Activated effector memory CD4-positive, alpha-beta T cell treated with Interleukin-2 at 50 U/mL for 16 hours (primary cell): ENCODE measurements at places on chromosomes 6 and 20.

- no peak for DNase-seq
These were observed 49.9 kb upstream of the QKI start for GRCh38 chr6:163364641-163365040.

GRCh38 chr6:142384519-142385254 is 82.9 kb downstream of the ADGRG6 start:
- DNase-seq = no peak

GRCh38 chr20:34403908-34404307 is 40.8 kb downstream of the ITCH start:
- DNase-seq = no peak

DNA sequence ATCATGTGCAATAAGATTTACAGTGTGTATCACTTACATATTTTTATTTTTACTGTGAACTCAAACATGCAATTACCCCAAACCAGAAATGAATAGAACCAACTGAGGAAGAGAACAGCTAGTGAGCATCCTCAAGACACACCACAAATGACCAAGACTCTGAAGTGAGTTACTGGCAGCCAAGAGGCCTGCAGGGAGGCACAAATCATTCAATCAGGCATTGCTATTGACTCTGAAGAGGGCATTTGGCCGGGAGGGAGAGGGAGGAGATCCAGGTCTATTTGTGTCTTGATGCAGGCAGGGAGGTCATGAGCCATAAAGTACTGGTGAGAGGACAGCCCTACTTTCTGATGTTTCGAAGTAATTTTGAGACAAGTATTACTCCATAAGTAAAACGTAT is 257.7 kb downstream of the BCKDHB start:
- DNase-seq = no peak

DNA sequence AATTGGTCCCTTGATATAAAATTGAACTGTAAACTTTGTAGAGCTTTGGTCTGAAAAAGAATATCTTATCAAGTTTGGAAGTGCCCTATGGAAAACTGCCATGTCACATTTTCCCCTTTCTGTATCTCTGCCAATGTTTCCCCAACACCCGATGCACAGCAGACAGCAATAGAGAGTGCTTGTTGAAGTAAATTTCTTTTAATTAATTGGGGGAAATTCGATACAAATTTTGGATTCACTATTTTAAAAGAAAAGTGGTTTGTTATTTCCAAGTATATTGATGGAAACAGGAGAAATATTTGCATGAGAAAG is 208.1 kb downstream of the OGFRL1 start:
- no peak for DNase-seq

DNA sequence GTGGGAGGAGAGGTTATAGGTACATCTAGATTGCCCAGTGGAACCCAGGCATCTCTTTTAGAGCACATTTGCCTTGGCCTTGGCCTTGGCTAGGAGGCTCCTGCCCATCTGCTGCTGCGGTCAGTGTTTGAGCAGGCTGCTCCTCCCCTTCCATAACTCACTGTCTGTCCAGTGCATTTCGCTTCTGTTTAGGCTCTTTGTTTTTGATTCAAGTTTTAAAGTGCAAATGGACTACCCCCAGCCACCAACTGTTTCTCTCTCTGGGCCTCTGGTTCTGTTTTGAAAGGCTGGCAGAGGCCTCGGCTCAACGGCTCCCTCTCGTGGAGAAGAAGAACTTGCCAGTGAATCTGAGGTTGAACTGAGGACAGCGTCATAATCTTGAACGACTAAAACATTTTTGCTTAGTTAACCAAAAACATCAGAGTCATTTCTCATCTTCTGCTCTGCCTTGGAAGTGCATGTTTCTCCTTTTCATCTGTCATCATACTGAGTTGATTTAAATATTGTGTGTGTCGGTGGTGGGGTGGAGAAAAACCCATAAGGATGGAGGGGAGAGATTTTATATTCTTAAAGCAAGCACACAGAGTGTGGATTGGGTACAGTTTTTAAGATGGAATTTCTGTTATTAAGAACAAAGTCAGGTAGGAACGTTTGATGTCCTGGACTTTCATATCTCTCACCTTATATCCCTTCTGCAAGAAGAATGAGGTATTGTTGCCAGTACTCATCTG is 171.4 kb downstream of the DTNBP1 start:
- peak; percentile 41 for DNase-seq

DNA sequence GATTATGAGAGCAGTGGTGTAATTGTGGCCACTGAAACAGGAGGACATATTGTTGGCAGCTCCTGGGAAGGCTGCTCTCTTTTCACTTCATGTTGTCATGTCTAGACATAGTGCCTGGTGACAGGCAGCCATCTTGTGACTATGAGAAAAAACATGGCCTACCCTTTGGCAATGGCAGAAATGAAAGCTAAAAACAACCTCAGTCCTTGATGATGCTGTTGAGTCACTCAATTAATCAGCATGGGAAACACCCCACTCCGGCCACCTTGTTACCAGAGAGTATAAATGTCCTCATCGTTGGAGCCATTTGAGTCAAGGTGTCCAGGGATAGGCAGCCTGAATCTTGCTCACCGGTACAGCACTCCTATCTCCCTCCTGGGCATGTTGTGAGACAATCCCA is 31.2 kb upstream of the HMGA1 start:
- no peak for DNase-seq

DNA sequence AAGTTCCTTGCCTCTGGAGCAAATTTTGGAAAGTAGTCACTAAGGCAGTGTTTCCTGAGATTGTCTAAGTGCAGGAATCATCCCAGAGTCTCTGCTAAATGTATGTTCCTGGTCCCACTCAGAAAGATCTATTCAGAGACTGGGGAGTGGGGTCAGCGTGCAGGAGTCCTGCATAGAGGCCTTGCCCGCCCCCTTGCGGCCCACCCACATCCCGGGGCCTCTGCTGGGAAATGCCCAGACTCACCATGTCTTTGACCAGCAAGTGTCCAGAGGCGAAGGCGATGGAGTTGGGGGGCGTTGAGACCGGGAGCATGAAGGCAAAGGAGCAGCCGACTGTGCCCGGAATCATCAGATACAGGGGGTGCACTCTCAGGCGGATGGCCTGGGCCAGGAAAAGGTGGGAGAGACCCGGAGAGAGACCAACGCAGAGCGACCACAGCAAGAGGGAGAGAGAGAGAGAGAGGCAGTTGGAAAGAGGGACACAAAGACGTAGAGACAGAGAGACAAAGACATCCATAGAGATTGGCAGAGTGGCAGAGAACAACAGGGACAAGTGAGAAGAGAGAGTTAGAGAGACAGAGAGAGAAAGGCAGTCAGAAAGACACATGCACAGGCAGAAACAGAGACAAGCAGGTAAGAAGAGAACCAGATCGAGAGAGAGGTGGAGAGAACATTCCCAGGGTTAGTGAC is 12.9 kb upstream of the OCSTAMP start:
- no peak for DNase-seq

DNA sequence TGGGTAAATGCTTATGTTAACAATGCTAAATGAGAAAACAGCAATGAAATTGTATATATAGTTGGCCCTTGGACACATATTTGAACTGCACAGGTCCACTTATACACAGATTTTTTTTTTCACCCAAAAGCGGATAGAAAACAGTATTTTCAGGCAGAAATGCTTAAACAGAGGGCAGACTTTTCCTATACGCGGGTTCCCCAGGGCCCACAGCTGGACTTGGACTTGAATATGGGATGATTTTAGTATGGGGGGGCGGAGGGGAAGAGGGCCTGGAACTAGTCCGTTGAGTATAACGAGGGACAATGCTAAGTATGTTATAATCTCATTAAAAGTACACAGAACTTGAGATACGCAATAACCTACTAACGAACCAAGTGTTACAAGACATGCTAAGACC is 1.1 kb upstream of the PRSS35 start:
- no peak for DNase-seq

DNA sequence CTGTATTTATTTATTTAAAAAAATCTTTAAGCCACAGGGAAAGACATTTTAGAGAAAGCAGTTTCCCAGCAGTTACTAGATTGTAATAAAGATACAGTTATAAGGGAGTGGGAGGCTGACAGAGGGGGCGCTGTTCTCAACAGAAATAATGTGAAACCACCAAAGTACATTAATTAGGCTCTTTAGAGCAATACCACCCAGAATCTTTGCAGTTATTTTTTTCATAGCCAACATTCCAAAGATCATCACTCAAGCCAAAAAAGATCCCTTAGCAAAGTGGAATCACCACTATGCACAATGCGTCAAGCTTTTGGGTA is 331.3 kb upstream of the DEFB112 start:
- no peak for DNase-seq

DNA sequence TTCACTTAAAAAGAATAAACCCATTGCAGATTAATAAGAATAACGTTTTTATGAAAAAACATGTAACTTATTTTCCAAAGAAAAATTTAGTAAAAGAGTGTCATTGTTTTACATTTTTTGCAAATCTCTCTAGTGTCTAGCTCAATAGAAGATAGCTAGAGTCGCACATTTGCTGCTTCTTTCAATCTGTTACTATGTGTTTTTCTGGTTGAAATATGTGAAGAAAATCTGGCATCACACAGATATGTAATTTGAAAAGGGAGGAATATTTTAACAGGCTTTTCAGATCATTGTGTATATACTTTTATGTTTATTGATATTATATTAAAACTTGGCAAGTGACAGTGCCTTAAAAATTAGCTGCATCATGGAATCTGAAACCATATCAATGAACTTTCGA is 9.1 kb downstream of the CCN6 start:
- DNase-seq = no peak

- DNase-seq = no peak
These were observed 182.8 kb downstream of the GRM1 start for GRCh38 chr6:146211646-146212045.

GRCh38 chr6:111844921-111845320 is 28.3 kb downstream of the FYN start:
- no peak for DNase-seq

DNA sequence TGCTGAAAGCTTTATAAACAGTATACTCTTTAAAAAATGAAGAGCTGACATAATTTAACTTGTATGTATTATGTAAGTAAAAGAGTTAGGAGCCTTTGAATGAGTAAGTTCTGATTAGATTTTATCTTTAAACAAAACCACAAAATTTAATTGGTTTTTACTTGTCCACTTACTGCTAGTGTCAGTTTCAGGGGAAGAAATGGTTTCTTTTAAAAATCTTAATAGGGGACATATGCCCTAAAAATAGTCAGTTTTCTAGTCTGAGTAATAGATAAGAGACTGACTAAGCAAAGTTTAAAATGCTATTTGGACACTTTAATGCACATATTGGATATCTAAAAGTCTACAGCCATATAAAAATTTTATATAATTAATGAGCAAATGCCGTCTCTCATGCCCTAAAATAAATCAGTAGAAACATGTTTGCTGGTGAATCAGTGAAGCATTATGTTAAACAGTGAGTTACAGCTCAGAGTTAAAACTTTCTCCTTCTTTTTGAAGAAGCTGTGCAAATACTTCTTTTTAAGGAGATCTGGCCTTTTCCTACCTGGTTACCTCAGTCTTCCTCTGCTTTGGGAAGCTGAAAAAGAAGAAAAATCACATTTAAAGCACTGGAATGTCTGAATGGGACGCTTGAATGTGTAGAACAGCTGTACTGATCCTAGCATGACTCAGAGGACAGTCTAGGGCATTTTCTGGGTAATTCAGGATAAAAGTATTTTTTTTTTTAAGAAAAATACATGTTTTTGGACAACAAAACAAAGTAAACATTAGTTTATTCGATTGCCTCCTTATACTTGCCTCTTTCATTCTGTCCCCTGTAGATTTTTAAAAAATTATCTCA is 55.3 kb downstream of the CDH26 start:
- DNase-seq = no peak

DNA sequence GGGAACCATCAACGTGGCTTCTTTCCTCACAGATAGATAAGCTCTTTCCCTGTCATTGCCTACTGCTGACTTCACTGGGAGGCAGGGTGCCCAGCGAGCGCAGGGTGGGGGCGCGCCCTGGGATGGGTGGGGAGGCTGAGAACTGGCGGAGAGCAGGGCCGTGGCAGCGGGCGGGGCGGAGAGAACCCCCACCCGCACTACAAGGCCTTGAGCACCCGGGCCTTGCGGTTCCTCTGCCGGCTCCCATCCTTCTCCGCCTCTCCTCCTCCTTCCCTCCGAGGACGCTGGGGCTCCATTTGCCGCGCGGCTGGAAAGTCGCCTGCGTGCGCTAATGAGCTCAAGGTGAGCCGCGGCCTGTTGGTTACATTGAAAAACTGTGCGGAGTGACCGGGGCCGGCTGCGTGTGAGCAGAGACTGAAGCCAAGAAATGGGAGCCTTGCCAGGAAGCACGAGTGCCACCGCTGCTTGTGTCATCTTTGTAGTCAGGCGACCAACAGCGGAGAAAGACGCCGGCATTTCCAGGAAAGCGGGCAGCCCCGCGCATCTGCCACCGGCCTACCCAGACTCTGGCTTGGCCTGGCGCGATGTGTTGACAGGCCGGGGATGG is 963.5 kb upstream of the SLC35B3 start:
- no peak for DNase-seq

DNA sequence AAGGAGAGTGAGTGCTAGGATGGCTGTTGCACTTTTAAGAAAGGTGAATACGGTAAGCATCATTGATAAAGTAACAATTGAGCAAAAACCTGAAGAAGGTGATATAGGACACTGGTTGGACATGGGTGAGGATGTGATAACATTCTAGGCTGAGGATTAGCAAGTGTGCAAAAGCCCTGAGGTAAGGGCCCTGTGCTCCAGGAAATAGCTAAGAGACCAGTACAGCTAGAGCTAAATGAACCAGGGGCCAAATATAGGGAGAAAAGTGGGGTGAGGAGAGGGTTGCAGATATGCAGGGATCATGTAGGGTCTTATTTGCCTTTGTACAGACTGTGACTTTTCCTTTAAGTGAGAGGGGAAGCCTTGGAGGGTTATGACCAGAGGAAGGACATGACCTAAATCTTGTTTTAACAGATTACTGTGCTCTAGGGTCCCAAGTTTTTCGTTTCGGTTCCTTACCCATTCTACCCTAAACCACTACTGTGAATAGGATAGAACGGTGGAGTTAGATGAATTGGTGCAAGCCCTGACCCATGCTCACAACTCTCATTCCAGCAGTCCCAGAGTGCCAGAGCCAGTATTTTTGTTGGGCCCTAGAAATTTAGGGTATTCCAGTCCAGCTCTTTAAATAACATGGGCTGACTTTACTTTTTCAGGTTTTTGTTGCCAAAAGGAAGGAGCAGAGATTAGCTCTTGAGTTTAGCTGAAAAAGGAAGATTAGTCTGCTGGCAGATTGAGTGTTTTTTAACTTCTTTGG is 10.7 kb downstream of the MAPK14 start:
- DNase-seq = no peak

- DNase-seq = peak; percentile 39
These were observed 27.3 kb downstream of the NQO2 start for GRCh38 chr6:3026791-3027626.

GRCh38 chr6:135159531-135159930 is 21.6 kb upstream of the MYB start:
- DNase-seq = no peak

- no peak for DNase-seq
These were observed 49.5 kb downstream of the EPB41L2 start for GRCh38 chr6:131013495-131013894.

- DNase-seq = no peak
These were observed 166.3 kb upstream of the SULF2 start for GRCh38 chr20:47951521-47951971.
